ENCODE measurements at places on chromosomes 4 and X.

GRCh38 chr4:8167815-8168214 is 9.2 kb upstream of the ABLIM2 start:
- DNase-seq, result no peak

GRCh38 chrX:38282049-38282448 is 45.3 kb downstream of the RPGR start:
- DNase-seq, result no peak

DNA sequence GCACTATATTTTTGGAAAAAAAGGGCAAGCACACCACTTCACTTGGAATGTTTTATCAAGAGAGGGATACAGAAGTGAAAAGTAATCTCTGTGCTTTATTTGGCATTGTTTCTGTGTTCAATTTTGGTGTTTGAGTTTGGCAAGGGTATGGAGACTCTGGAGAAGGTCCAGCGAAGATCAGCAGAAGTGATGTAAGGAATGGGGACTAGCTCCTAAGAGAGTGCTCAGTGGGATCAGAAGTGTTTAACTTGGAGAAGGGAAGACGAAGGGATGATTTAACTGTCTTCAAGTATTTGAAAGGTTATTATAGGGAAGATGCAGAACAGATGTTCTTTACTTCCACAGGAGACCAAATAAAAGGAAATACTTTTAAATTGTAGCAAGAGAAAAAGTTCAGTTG is 74.3 kb downstream of the CFAP299 start:
- no peak for DNase-seq

GRCh38 chrX:111309083-111309482 is 38.8 kb upstream of the CAPN6 start:
- DNase-seq, result no peak

- no peak for DNase-seq
Observed at GRCh38 chrX:128619490-128619889, 567.3 kb upstream of the ACTRT1 start.

- no peak for DNase-seq
Observed at GRCh38 chr4:17450269-17450804, 61.6 kb downstream of the QDPR start.

Measured in stimulated activated CD8-positive, alpha-beta memory T cell treated with anti-CD3 and anti-CD28 coated beads, Interleukin-7, amount 100 ng/mL, for 24 hours (primary cell).